Fibroblast of skin of left quadriceps (primary cell): ENCODE measurements at places on chromosomes 6 and 20.

DNA sequence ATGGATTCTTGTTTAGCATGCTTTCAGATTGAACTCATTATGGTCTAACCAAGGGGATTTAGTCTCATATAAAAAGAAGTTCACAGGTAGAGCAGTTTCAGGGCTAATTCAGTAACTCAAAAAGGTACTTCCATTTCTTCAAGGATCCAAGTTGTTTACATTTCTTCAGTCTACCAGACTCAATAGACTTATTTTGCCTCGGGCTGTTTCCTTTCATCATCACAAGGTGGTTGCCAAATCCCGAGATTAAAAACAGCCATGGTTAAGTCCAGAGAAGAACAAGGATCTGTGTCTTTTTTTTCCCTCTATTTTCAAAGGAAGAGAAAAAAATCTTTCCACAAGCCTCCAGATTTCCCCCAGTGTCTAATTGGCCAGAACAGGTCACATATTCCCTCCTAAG is 69.8 kb upstream of the SNX9 start:
- no peak for DNase-seq

GRCh38 chr6:104789770-104790190 is 69.9 kb downstream of the HACE1 start:
- peak; percentile 48 for DNase-seq

- DNase-seq, result no peak
Measured at GRCh38 chr6:112196306-112196705, 58.1 kb downstream of the LAMA4 start.

- DNase-seq, result no peak
Measured at GRCh38 chr20:667351-668034, 8.1 kb downstream of the SCRT2 start.

DNA sequence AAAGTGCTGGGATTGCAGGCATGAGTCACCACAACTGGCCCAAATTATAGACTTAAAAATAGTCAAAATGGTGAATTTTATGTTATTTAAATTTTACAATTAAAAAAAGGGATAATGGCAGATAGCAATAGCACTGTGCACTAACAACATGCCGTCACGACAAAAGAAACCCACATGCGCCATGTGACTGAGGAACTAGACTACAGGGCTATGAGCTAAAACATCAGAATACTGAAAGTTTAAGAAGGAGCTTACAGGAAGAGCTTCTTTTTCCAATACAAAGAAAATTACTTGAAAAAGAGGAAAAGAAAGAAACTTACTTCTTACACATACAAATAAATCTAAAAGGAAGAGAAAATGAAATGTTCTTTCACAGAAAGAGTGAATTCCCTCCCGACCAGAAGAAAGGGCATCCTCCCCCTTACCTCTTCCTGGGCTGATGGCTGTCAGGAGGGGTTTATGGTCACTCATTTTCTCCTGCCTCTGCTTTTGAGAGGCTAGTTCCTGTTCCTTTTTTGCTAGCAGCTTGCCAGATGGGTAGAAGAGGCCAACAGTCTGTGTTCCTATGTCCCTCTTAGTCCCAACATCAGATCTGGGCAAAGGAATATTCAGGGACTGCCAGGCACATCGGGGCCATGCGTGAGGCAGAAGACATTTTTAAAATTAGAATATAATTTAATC is 54.5 kb downstream of the DZANK1 start:
- no peak for DNase-seq

- no peak for DNase-seq
Measured at GRCh38 chr20:62900692-62901584, 25.4 kb downstream of the DIDO1 start.

- DNase-seq, result no peak
Measured at GRCh38 chr6:51490101-51490500, 597.3 kb downstream of the PKHD1 start.

- DNase-seq, result no peak
Measured at GRCh38 chr20:45581702-45582101, 2.6 kb upstream of the WFDC8 start.

DNA sequence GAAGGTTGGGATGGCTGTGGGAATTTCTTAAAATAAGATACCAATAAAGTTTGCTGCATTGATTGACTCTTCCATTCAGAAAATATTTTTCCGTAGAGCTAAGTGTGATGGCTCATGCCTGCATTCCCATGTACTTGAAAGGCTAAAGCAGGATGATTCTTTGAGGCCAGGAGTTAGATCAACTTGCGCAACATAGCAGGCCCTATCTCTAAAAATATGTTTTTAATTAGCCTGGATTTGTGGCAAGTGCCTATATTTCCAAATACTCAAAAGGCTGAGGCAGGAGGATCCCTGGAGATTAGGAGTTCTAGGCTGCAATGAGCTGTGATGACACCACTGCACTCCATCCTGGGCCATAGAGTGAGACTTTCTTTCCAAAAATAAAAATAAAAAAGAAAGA is 431.2 kb upstream of the PTCHD4 start:
- no peak for DNase-seq

- no peak for DNase-seq
Measured at GRCh38 chr6:33634161-33634727, 13.1 kb downstream of the ITPR3 start.

DNA sequence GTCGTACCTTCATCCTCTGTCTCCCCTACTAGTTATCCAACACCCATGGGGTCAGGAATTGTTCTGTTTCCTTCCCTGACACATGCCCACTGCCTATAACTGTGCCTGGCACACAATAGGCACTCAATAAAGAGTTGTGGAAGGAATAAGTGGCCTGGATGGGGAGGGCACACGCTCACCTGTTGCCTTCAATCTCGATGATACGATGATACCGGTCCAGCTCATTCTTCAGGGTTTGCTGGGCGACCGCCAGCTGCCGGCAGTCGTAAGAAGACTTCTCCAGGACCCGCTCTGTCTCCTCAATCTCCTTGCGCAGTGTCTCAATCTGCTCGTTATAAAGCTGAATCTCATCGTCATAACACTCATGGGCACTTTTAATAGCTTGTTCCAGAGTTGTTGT is 32.5 kb downstream of the BFSP1 start:
- DNase-seq, result no peak

DNA sequence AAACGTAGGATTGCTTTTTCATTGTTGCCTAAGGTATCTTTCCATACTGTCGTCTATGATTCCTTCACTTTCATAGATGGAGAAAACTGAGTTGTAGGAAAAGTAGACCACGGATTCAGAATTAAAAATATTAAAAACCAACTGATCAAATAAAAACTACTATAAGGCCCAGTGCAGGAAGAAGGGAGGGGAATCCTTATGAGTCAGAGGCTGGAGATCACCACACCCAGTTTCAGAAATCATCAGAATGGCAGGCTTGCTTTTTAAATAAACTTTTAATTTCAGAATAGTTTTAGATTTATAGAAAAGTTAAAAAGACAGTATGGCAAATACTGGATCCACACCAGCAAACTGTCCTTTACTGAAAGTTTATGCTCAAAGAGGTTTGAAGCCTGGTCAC is 32.0 kb upstream of the POPDC3 start:
- DNase-seq, result no peak

- DNase-seq, result no peak
Measured at GRCh38 chr6:24440897-24441598, 38.3 kb downstream of the MRS2 start.

- DNase-seq, result no peak
Measured at GRCh38 chr20:38628580-38629470, 27.2 kb downstream of the ARHGAP40 start.

GRCh38 chr20:19115581-19115980 is 96.9 kb upstream of the SLC24A3 start:
- DNase-seq, result no peak

- DNase-seq, result no peak
Measured at GRCh38 chr6:116542426-116542825, 3.1 kb downstream of the TRAPPC3L start.

DNA sequence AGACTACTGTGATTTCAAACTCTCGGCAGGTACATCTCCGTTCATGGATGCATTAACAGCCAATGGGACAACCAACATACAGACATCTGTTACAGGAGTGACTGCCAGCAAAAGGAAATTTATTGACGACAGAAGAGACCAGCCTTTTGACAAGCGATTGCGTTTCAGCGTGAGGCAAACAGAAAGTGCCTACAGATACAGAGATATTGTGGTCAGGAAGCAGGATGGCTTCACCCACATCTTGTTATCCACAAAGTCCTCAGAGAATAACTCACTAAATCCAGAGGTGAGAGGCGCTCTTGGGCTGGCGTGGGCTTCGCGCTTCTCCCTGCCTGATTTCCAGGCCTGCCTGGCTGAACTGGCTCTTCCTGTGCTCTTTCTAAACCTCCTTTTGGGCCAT is 68.4 kb downstream of the RPP40 start:
- no peak for DNase-seq

- no peak for DNase-seq
Measured at GRCh38 chr6:31663961-31664789, 622 bp downstream of the GPANK1 start.

GRCh38 chr20:3744806-3745685 is 12.6 kb downstream of the HSPA12B start:
- DNase-seq, result no peak

DNA sequence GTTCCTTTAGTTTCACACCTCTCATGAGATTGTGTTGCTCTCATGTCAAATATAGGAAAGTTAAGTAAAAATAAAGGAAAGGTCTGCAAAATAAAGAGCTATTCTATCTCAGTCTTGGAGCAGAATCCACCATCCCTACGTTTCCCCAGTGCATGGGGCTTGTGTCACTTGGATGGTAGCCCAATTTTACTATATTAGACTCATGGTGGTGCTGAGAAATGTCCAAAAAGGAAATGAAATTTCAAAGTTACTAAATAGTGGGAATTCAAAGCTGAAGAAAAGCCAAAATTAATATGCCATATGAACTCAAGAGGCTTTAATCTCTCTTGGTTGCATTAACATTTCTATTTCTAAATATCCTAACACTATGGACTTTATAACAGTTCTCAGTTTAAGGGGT is 1283.3 kb upstream of the GJE1 start:
- DNase-seq, result no peak

- DNase-seq, result no peak
Measured at GRCh38 chr6:113978084-113978675, 7.2 kb upstream of the HDAC2 start.

GRCh38 chr6:144160431-144161005 is 10.2 kb downstream of the STX11 start:
- no peak for DNase-seq
